ENCODE measurements at places on chromosomes 6 and 20. TPM values are rescaled to one million over a fixed set of nuclear protein-coding genes. Genes with fewer than 3 reads are reported as not detected.

Gene OSBPL2
- total RNA-seq: 35.2 TPM

Gene PCSK2
- total RNA-seq: not detected

Gene MAP7
- 0.60 TPM for total RNA-seq

Gene C6orf141
- 56.2 TPM for total RNA-seq

Gene ACOT8
- 28.3 TPM for total RNA-seq

Gene ARFGEF2
- 63.0 TPM for total RNA-seq

Gene CST5
- total RNA-seq: not detected

Gene PRDM13
- not detected for total RNA-seq

Gene ARMH2
- not detected for total RNA-seq

Gene PAK5
- total RNA-seq: not detected

Gene SOD2
- total RNA-seq: 541 TPM

Gene AKAP7
- total RNA-seq: 3.0 TPM

Gene NOL7
- total RNA-seq: 52.3 TPM

Gene SCP2D1
- not detected for total RNA-seq

Gene STX7
- 57.8 TPM for total RNA-seq

Gene APOM
- 0.54 TPM for total RNA-seq

Gene ZSCAN23
- 2.5 TPM for total RNA-seq

Gene NMBR
- total RNA-seq: not detected

Gene RIMS4
- not detected for total RNA-seq

Gene ACSS1
- total RNA-seq: 9.8 TPM

Gene FOXS1
- 0.43 TPM for total RNA-seq

Gene CALHM5
- 1.3 TPM for total RNA-seq

Gene OSER1
- total RNA-seq: 40.7 TPM

Gene SYS1
- 29.6 TPM for total RNA-seq

Gene MAP1LC3A
- total RNA-seq: 28.9 TPM

Gene SCRT2
- total RNA-seq: not detected

Gene SPATS1
- total RNA-seq: not detected

Gene BMP2
- total RNA-seq: 27.0 TPM

Gene TOMM6
- 33.9 TPM for total RNA-seq

Gene FERMT1
- under 0.01 TPM for total RNA-seq

Gene ATP9A
- 60.3 TPM for total RNA-seq

Gene OXT
- total RNA-seq: not detected

Gene FAM209B
- total RNA-seq: not detected

Gene SUPT3H
- total RNA-seq: 4.8 TPM

Gene OR2J3
- total RNA-seq: not detected

Gene SPATA25
- 1.1 TPM for total RNA-seq

Gene BMP6
- total RNA-seq: 143 TPM

Gene SLC22A2
- not detected for total RNA-seq

Gene SAMD10
- 3.3 TPM for total RNA-seq

Gene LY6G6D
- not detected for total RNA-seq

Gene ADAT2
- total RNA-seq: 2.3 TPM

Gene MYCT1
- 192 TPM for total RNA-seq

Gene SULF2
- total RNA-seq: 127 TPM

Gene ASXL1
- 39.3 TPM for total RNA-seq

Gene SRSF12
- total RNA-seq: not detected
